ENCODE measurements at places on chromosomes 11 and 22.

- DNase-seq: peak; percentile 61
Observed at GRCh38 chr22:20741634-20742581, 32.0 kb upstream of the SERPIND1 start.

GRCh38 chr11:26126741-26127140, 205.2 kb upstream of the ANO3 start:
- DNase-seq: no peak

DNA sequence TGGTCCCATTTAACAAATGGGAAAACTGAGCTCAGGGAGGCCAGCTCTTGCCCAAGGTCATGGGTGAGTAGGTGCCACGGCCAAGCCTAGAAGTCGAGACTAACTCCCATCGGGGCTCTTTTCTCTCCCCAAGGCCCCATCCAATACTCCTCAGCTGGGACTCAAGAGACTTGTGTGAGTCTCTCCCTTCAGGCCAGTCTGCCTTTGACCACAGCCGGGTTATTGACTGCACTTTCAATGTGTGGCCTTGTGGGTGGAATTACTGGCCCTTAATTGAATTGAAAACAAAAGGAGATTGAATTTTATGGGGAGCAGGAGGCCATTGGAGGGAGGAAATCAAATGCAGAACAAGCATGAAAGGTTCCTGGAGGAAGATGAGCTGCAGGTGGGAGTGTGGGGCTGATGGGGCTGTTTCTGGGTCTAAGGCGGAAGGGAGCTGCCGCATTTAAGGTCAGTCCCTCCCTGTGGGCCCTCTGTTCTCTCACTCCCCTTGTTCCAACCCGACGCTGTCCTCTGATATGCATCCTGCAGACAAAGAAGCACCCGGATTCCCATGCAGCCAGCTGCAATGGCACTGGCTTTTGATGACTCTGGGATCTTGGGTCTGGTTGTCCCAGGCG, 552.8 kb downstream of the MIAT start:
- no peak for DNase-seq

GRCh38 chr11:6576471-6577373, 26.7 kb downstream of the RRP8 start:
- no peak for DNase-seq

GRCh38 chr22:43988116-43988820, 33.0 kb downstream of the SAMM50 start:
- no peak for DNase-seq

- no peak for DNase-seq
Observed at GRCh38 chr22:35230417-35230816, 26.9 kb upstream of the HMGXB4 start.

DNA sequence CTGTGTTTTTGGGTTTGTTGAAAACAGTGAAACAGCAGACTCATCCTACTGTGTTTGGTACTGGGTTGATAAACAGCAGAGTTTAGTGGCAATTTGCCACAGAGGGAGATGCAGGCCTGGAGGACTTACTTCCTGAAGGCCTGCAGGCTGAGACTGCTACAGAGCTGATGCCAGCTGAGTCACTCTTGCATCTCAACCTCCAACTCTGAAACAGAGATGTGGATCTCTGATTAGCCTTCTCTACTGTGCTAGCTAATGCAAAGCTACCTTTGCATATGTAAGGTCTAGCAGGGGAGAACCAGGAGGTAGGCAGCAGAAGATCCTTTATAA, 14.3 kb downstream of the ATP5MG start:
- DNase-seq: no peak

- DNase-seq: no peak
Observed at GRCh38 chr11:69526453-69526810, 45.0 kb downstream of the LINC01488 start.

DNA sequence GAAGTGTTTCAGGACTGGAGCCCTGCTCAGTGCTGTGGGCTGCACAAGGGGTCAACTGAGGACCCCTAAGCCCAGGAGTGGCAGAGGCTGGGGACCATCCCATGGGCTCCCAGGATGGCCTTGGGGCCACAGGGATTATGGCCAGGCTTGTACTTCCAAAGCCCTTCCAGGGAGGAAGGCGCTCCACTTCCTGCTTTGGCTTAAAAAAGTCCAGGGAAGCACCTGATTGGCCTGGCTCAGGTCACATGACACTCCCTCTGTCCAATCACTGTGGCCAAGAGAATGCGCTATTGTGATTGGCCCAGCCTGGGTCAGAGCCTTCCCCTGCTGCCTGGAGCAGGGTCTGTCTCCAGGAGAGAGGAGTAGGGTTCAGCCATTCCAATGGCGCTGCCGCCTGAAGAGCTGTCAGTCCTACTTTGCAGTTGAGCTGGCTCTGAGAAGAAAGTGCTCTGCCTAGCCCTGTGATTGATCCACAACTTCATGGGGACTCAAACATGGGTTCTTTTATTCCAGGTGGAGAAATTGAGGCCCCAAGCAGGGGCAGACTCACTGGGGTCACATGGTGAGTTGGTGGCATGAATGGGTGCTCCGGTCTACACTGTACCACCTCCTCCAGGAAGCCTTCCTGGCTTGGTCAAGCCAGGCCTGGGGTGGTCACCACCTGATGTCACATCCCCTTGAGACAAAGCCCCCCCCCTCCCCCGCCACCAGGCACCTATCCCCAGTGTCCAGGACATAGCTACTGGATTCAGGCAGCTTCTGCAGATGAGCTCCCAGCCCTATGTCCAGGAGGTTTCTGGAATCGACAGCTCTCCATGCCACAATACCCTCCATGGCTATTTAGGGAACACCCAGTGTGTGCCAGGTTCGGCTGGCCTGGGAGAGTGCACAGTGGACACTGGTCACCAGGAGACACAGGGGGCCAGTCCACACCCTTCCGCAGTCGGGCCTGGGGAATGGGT, 48.2 kb downstream of the RTN4R start:
- no peak for DNase-seq

GRCh38 chr22:47144791-47145425, 382.5 kb downstream of the TBC1D22A start:
- DNase-seq: no peak

- no peak for DNase-seq
Observed at GRCh38 chr11:62816557-62816956, 11.3 kb upstream of the NXF1 start.

GRCh38 chr11:110972640-110973039, 260.4 kb upstream of the ARHGAP20 start:
- DNase-seq: no peak

GRCh38 chr22:42489000-42489399, 30.6 kb downstream of the RRP7A start:
- no peak for DNase-seq

DNA sequence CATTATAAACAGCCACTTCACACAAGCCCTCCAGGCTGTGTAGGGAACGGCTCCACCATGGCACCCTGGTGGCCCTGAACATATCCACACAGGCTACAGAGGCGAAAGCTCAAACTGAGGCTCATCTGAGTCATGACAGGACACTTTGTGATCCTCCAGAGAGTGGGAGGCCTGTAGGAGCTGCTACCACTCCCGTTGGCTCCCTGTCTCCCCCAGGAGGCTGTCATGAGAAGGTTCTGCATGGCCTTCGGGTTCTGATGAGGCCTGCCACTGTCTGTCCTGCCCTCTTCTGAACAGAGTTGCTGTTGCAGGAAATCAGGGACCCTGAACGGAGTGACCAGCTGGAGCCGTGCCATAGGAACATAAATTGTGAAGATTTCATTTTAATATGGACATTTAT, 23.8 kb upstream of the ALDH3B2 start:
- no peak for DNase-seq

GRCh38 chr11:109378034-109378433, 44.0 kb upstream of the C11orf87 start:
- DNase-seq: no peak

DNA sequence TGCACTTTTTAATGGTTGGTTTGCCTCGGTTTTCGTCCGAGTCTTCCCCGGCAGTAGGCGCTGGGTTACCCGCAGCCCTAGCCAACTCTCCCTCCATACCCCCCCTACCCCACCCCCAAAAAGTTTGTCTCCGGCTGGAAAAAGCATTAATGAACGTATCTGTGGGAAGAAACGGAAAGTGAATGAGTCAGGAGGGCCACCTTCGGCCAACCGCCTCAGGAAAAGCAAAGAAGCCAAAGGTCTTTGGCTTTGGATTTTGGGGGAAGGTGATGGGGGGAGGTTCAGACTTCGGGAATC, 508 bp upstream of the FLI1 start:
- DNase-seq: no peak

- peak; percentile 87 for DNase-seq
Observed at GRCh38 chr11:118699506-118700220, 20.2 kb upstream of the TREH start.

GRCh38 chr22:48857202-48857805, 970.4 kb downstream of the BRD1 start:
- DNase-seq: no peak

DNA sequence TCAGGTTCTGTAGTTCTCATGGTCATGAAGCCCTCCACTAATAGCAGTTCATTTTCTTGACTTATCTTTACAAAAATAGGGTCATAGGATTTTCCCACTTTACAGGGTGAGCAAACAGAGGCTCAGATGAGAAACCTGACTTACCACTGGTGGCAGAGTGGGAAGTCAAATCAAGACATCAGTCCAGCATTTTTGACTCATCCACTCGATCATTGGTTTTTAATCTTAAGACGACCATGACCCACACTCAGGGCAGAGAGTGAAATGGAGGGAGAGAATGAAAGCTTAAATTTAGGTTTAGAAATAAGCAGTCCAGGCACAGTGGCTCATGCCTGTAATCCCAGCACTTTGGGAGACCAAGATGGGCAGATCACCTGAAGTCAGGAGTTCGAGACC, 42.1 kb downstream of the RTL6 start:
- no peak for DNase-seq

Measured in CD4-positive, alpha-beta T cell treated with Interleukin-17A for 1 hour (primary cell).